ENCODE measurements at places on chromosomes 3 and 15.

GRCh38 chr3:71288269-71288930, 295.1 kb downstream of the FOXP1 start:
- DNase-seq: no peak

DNA sequence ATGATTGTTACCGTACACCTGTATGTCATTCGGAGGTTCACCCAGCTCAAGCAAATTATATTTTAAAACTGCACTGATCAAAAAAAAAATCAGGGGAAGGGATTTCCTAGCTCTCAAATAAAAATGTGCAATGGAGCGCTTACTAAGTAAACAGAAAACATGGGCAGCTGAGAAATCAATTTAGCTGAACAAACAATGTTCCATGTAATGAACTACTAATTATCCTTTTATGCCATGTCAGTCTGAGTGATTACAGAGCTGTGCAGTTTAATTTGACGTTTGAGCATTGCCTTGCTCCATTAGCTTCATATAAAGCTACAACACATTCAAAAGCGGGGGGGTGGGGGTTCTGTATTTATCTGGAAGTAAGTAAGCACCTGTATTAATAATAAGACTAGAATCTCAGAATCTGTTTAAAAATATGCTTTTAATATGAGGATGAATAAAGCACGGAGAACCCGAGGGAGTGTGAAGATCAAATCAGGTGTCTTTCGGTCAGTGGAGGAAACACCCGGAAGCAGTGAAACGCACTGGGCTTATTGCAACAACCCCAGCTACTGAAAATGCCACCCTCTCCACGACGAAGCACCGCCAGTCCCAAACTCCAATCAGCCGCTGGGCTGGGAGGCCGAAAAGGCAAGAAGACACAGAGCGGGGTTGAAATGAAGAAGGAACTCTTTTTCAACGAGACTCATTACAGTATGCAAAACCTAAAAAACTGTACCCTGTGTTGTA, 196.5 kb upstream of the ATP11B start:
- no peak for DNase-seq

- DNase-seq: no peak
These were observed 59.9 kb upstream of the DPH6 start for GRCh38 chr15:35605764-35606449.

DNA sequence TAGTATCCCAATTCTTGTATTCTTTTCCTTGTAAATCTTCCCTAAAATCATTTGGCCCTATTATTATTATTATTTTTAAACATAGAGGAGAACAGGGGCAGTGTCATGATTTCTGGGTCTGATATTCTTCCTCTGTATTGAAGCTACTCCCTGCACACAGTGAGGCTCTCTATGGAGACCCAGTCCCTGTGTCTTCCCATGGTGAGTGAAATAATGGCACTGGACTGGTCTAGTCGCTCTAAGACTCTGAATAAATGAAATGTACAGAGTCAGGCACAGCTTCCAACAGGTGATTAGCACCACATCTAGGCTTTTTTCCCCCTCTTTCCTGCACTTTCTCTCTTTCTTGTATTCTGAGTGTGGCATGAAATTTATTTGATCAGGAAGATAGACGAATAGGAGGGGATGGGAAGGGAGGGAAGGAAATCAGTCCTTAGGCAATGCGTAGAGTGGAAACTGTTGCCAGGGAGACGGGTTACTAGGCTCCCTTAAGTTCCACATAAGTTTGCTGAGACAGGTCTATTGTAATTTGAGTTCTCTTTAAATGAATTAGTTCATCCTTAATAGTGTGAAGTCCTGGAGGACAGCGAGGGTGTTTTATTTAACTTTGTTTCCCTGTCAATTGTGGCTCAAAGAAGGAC, 49.0 kb upstream of the NDN start:
- no peak for DNase-seq

DNA sequence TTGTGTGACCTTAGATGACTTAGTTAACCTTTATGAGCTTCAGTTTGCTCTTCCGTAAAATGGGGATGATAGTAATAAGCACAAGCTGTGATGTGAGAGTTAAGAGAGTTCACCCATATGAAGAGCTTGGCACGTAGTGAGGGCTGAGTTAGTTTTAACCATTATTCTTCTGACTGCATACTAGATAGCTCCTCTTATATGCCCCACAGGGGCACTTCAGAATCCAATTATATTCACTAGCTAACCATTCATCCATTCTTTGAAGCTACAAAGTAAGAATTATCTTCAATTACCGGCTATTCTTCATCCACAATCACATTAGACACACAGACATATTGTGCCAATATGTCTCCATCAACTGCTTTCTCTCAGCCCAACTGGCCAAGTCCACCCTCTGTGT, 159.0 kb upstream of the STT3B start:
- no peak for DNase-seq

DNA sequence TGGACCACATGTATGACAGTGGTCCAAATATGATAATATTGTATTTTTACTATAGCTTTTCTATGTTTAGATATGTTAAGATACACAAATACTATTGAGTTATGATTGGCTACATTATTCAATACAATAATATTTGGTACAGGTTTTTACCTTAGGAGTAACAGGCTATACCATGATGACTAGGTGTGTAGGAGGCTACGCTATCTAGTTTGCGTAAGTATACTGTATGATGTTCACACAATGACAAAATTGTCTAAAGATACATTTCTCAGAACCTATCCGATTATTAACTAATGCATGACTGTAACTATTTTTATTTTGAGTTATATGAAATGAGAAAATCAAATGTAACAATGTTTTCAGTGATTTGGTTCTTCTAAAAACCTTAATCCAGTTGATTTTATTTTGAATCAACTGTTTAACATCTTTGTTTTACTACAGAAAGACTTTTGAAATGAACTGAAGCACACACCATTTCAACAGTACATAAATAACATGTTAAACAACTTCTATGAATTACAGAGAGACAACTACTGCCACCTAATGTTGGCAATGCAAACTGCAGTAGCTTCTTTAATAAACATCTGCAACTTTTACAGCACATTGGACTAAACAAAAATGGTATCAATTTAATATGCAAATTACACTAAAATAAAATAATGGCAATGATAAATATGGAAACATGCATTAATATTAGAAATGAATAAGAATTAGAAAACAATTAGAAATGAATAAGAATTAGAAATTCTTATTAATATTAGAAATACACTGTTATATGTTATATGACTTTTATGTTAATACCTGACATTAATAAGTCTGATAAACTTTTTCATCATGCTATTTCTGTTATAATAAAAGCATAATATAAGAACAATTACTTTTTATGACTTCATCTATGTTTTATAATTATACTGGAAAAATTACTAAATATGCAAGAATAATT, 255.7 kb downstream of the MBNL1 start:
- DNase-seq: peak; percentile 50

DNA sequence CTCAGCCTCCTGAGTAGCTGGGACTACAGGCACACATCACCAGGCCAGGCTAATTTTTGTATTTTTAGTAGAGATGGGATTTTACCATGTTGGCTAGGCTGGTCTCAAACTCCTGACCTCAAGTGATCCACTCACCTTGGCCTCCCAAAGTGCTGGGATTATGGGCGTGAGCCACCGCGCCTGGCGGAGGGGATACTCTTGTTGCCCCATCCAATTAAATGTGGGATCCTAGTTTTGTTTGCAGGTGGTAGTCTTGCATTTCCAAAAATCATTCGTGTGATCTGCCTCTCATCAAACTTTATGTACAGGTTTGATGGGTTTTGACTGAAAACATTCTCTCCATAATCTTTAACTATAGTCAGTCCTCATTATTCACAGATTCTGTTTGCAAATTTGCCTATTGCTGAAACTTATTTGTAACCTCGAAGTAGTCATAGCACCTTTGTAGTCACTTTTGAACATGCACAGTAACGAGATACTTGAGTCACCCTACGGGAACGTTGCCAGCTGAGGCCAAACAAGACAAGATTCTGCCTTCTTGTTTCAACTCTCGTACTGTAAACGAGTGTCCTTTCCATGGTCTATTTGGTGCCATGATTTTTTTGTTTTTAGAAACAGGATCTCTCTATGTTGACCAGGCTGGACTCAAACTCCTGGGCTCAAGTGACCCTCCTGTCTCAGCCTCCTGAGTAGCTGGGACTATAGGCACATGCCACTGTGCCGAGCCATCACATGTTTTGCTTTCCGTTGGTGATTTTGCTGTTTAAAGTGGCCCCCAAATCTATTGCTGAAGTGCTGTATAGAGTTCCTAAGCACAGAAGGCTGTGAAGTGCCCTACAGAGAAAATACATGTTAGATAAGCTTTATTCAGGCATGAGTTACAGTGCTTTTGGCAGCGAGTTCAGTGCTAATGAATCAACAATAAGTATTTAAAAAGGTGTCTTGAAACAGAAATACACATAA, 8.1 kb upstream of the MAPK6 start:
- DNase-seq: peak; percentile 55

DNA sequence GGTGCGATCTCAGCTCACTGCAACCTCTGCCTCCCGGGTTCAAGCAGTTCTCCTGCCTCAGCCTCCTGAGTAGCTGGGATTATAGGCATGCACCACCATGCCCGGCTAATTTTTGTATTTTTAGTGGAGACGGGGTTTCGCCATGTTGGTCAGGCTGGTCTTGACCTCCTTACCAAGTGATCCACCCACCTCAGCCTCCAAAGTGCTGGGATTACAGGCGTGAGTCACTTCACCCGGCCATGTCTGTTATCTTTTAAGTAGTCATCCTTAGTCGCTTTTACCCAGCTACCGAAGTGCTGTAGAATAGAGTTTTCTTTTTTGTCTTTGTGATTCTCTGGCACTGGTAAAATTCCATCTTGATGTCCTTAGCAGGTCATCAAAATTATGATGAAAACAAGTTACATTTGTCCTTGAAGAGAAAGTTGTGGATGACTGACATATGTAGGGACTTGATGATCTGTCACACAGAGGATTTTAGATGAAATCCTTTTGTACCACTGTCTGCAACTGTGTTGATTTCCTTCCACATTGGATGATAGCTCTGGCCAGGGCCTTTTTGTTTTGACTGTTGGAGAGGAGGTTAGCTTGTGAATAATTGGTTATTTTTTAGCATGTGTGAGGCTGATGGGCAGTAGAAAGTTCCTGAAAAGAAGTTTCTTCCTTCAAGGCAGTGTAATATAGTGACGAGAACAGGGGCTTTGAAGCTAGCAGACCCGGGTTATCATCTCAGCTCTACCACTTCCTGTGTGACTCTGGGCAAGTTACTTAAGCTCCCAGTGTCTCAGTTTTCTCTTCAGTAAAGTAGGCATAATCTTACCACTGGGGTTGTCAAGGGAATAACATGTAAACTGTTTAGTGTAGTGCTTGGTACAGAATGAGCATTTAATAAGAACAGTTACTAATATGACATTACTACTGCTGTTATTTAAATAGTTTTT, 18.8 kb downstream of the ATG7 start:
- DNase-seq: peak; percentile 34

- DNase-seq: no peak
These were observed 23.9 kb upstream of the AP4E1 start for GRCh38 chr15:50884540-50884939.

GRCh38 chr15:93144463-93145236, 55.6 kb upstream of the RGMA start:
- DNase-seq: no peak

- DNase-seq: no peak
These were observed 18.2 kb upstream of the ADPGK start for GRCh38 chr15:72801590-72802325.

DNA sequence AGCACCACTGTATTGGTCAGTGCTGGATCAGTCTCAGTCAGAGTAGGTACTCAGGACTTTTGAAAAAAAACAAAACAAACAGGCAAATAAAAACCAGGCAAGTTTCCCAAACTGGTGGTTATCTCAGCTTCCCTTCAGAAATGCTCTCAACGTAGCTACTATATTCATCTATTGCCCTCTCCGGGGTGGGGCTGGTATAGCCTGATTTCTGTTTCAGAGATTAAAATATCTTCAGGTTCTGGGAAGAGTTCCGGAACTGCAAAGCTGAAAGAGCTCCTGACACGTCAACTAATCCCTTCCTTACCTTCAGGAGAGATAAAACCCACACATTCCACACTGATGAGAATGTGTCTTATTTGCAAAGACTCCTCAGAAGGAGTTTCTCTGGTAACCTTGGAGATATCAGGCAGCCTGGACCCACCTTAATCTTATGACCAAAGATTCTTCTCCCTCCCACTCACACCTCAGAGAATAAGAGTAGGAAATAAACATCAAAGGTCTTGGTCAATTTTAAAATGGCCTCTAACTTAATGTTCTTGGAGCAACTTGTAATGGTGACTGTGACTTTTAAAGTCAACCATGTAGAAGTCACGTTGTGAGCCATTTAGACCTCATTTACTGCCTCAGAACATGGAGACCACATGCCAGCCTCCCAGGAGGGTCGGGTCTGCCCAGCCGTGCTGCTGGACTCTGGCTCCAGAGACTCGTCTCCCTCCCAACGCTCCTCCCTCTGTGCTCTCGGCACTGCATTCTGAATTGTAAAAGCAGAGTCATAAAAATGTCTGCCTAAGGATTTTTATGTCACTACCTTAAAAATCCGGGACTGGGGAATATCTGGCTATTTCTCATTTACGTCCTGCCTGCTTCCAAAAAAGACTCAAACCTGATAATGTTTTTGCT, 53.8 kb downstream of the CDCP1 start:
- no peak for DNase-seq

- DNase-seq: no peak
These were observed 65.4 kb upstream of the ACAD9 start for GRCh38 chr3:128814060-128814459.

DNA sequence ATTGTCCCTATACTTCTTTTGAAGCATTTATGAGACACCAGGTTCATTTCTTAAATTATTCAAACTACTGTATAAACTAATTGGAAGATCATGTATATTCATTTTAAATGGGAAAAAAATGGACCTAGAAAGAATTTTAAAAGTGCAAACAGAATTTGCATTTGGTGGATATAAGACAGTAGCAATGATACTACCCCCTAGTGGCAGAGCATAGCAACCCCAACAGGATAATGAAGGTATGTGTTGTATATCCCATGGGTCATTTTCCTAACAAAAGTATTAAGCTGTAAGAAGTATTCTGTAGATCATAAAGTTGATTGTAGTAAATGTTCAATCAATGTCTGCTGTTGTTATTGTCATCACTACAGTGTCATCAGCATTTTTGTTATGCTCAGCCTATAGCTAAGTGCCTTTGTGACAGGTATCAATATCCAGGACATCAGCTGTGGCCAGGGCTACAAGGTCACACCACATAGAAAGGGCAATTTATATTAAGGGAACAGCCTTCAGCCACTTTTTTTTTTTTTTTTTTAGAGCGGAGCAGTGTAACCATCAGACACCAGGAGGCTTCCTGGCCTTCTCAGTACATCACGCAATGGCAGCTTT, 175.8 kb downstream of the FOXB1 start:
- peak; percentile 60 for DNase-seq

GRCh38 chr15:69156736-69157381, 3.6 kb upstream of the GLCE start:
- DNase-seq: no peak

GRCh38 chr15:63000706-63001105, 41.8 kb upstream of the TPM1 start:
- no peak for DNase-seq

DNA sequence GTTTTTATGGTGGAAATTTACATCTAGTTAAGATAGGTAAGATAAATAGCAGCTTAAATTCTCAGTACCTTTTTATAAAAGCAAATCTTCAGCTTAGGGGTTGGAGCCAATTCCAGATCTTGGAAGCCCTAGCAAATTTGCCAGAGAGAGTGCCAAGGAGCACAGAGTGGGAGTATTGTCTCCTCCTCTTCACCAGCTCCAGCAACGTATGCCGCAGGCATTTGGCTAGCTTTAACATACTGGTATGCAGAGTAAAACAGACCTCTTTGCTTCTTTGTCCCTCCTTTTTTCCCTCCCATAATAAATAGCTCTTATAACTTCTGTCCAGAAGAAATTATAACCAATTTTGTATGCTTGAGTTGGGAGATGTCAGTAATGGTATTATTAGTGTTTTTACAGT, 140.4 kb downstream of the DIPK2A start:
- DNase-seq: no peak
